ENCODE measurements at places on chromosomes 2 and 18.

GRCh38 chr2:229133155-229133772, 137.8 kb downstream of the PID1 start:
- DNase-seq: no peak

DNA sequence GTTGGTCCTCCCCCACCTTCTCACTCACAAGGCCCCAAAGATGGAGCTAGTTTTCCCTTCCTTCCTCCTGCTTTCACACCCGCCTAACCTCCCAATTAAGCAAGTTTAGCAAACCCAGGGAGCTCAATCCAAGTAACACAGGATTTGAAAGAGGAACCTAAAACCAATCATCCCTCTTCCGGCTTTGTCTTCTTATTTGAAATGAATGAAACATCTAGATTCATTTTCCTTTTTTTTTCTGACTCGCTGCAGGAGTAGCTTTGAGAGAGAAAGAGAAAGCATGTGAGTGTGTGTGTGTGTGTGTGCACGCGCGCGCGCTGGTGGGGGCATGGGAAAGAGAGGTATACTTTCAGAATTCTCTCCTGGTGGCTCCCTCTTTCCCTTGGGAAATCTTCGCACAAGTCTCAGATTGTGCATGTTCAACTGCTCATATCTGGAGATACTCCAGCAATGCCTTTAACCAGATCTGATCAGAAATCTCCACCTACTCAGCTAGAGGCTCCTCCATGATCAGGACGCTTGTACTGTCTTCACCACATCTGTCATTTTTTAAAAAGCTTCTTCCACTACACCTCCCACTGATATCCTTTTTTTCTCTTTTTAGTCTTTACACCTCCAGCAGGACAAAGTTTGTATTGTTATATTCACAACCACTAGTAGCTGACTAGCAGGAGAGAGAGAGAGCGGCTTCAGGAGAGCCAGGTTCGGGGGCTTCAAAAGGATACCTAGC, 1.7 kb downstream of the SLC8A1 start:
- no peak for DNase-seq

- no peak for DNase-seq
These were observed 73.0 kb upstream of the TMEM17 start for GRCh38 chr2:62578803-62579640.

- no peak for DNase-seq
These were observed 607 bp upstream of the TSN start for GRCh38 chr2:121754851-121755236.

- DNase-seq: no peak
These were observed 950.8 kb upstream of the SLC39A10 start for GRCh38 chr2:194706179-194706578.

Data from GM20000 (cell line).